ENCODE measurements at places on chromosomes 2 and 18.

DNA sequence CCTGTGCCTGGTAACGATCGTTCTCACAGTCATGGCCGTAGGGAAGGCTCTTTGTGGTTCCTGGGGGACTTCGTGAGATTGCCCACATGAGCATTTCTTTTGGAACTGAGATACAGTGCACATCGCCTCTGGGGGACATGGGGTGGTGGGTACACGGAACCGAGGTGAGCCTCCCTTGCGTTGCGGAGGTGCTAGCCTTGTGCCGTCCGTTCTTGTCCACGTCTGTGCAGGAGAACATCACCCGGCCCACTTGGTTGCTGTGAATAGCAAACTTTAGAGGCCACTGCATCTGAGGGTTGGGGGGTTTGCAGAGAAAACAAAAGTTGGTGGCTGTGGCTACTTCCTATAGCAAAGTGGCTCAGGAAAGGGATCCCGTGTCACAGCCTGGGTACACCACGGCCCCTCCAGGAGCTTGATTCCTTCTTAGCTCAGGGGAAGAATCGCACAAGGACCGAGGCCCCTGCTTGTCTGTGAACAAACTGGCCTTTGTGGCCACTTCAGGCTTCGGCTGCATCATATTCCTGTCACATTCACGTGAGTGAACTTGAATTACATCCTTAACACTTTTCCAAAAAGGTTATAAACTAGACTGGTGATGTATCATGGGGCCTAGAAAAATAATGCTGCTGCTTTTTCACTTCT is 72.6 kb downstream of the LRRFIP1 start:
- DNase-seq: no peak

DNA sequence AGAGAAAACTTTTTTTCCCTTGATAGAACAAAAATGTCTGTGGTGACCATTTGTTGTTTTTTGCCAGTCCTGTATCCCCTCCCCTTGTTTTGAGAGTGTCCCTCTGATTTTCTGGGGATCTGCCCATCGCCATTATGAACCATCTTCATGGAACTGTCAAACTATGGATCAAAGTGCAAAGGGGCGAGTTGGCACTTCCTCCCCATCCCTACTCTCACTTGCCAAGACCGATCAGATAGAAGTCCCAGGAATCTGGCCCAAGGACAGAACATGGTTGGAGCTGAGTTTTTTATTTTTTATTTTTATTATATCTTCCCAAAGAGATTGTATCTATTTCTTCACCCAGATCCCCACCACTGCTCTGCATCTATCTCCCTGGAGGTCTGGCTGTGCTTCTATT is 221.4 kb downstream of the IKZF2 start:
- DNase-seq: no peak

DNA sequence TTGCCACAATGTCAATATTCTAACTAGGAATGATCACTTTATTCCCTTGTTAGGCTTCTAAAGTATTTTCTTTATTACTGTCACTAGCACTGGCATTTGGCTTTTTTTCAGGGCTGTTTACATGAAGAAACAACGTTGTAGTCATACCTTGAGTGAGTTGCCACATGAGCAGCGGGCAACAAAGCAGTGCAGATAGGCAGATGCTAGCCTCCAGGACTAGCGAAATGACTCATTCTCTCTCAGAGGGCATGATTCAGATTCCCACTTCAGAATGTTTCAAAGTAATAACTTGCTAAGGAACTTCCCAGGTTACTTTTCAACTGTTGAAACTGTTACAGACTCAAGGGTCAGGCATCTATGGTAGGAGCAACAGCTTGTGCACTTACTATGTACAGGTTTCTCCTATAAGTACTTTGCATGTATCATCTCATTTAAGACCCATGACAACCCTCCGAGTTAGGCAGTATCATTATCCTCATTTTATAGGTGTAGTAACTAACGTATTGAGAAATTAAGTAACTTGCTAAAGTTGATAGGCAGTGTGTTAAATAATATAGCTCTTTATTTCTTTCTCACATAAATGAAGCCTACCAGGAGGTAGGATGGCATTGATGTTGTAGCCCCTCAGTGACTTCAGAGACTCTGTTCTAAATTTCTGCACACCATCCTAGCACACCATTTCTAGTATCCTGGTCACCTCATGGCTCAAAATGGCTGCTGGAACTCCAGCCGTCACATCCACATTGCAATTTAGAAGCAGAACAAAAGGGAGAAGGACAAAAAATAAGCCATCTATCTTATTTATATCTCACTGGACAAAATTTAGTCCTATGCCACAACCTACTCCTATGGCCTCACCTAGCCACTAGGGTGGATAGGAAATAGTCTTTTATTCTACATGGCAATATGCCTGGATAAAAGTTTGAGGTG is 83.3 kb downstream of the ICOS start:
- no peak for DNase-seq

GRCh38 chr2:199707593-199708185 is 143.3 kb downstream of the FTCDNL1 start:
- no peak for DNase-seq

GRCh38 chr2:126658319-126658904 is 2.5 kb downstream of the GYPC start:
- peak; percentile 21 for DNase-seq

GRCh38 chr2:205270689-205271088 is 411.6 kb upstream of the NRP2 start:
- DNase-seq: no peak

DNA sequence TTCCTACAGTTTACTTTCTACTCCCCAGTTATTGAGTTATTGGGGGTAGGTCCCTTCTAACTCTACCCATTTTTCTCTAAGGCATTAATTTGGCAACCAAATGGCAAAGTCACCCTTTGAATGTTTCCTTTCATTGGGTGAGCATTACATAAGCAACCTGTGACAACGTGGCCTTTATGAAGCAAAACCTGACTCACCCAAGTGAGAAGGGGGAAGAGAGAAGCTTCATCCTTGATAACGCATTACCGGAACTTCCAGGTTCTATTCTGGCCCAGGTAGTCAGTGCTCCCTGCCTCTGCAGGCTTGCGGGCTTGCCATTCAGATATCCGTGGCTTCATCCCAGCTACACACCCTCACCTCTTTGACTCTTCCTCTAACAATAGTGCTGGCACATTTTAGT is 39.1 kb upstream of the FAM124B start:
- DNase-seq: no peak

DNA sequence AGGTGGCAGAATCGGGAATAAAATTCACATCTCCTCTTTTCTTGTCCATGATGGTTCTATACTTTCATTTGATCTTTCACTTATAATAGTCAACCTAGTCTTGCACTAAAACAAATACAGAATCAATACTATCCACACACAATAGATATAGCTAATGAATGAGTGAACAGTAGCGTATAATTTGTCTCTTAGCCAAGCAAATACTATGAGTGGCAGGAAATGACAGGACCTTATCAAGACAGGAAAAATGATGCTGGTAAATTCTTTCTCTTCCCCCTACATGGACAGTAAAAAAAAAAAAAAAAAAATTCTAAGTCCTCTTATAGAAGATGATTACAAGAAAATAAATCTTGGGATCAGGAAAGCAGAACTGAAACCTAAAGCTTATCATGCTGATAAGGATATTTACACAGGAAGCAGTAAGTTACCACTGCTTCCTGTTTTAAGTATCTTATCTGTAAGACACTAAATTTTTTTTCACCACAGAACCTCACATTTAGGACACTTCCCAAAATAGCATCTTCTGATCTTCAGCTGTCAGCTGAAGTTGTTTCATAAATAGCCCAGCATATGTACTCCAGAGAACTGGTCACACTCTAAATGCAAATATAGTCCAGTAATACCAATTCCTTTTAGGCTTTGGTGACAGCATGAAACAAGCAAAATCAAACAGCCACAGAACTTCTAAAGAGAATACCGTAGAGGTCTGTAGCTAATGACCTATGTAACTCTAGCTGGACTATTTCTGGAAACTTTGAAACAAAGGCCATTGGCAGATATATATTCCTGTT is 27.0 kb downstream of the IRS1 start:
- no peak for DNase-seq

DNA sequence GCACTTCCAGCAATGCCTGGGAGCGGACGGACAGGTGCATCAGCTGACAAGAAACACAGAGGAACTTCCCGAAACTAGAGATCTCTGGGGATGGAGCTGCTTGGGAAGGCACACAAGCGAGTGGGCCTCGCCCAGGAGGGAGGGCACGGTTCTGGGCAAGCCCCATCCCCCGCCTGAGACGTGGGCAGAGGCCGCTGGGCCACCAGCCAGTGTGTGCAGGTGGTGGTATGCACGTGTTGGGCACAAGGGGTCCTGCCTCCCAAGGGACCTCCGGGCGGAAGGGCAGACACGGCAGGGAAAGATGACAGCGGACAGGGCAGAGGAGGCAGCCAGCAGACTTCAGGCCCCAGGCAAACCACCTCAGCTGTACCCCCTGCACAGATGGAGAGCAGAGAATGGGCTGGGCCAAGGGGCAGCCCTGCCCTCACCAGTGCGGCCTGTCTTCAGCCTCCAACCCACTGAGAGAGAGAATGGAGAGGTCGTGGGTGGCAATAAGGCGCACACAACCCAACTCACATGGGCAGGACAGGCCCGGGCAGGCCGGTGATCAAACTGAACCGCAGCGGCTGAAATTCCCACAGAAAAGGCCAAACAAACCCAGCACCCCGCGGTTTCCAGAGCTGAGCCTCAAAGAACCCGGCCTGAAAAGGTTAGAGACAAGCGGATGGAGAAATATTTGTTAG is 51.2 kb downstream of the HDAC4 start:
- DNase-seq: no peak

DNA sequence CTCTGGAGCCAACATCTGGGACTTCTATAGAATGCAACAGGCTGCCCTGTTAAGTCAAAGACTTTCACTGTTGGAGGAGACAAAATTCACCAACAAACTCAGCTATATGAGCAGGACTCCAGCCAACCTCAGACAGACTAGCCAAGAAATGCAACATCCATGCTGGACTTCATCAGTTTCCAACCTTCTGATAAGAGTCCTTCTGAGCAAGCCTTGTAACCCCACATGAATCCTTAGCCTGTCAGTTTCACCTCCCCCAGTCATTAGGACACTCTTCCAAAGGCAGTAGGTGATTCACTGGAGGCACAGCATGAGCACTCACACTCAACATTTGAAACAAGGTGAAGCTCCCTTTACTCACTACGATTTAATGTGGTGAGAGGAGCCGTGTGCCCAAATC is 5.8 kb downstream of the TBC1D8 start:
- no peak for DNase-seq

- DNase-seq: no peak
Measured at GRCh38 chr2:182868054-182868796, 1.8 kb upstream of the FRZB start.

DNA sequence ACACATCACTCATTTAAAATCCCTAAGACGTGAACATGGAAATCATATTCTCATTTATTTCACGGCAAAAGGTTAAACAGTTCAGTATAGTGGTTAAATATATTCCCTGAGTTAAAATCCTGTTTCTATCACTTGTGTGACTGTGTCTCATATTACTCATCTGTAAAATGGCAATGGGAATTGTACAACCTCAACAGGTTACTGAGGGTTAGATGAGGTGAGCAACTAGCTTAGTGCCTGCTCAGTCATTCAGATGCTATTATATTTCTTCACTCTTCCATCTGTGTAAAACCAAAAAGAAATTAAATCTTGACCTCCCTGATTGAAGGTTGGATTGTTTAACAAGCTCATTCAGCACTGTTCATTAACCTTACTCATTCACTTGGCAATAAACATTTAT is 212.4 kb upstream of the STK17B start:
- DNase-seq: no peak

DNA sequence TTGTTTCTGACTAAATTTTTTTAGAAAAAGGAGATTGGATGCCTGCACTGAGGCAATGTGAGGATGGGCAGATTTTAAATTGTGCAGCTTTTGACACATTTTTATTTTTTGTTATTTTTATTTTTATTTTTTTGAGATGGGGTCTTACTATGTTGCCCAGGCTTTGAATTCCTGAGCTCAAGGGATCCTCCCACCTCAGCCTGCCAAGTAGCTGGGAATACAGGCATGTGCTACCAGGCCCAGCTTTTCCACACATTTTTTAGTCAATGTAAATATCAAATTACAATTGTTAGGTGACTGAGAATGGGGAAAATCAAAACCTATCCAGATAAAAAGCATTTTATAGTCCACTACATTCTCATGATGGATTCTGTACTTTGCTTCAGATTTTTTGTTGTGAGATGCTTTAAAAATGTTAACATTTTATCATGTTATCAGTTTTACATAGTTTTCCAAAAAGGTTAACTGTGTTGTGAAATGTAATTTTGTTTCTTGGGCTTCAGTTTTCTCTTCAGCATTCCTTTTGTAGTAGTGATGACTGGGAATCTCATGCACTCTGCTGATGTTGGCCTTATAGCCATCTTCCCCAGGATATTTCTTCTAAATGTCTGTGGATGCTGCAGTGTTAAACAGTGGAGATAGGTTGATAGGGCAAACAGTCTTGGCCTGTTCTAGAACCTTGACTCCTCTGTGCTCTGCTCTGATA is 41.4 kb downstream of the PKP4 start:
- DNase-seq: no peak

- no peak for DNase-seq
Measured at GRCh38 chr2:213175673-213176247, 24.3 kb upstream of the IKZF2 start.

DNA sequence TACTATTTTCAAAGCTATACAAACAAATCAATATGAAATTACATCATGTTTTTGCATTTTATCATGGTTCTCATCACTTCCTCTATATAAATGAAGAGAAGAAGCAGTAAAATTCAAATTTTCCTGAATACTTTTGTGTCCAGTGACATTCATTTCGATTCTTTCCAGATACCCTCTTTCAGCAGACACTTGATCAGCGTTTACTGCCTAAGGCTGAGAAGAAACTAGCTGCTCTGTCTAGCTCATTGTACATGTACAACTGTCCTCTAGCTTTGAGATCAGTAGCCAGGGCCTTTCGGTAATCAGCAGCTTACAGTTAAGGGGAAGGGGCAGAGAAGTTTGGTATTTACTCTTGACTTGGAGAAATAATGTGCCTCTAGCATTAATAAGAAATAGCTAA is 4.8 kb downstream of the VRK2 start:
- no peak for DNase-seq

DNA sequence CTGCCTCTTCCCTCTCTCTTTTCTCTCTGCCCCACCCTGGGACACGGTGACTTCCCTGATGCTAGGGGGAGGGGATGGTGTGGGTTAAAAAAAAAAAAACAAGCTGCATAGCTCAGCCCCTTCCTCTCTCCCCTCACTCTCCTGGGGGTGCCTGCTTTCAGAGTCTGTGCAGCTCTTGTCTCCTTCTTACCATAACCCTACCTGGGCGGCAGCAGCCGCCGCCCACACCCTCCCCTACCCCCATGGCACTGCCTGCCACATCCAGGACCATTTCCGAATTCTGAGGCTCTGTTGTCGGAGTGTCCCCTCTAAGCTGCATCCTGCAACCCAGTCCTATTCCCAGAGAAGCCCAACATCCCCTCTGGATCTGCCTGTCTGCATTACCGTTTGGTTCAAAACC is 16.0 kb downstream of the TTC32 start:
- DNase-seq: no peak

GRCh38 chr2:173720306-173720705 is 244.9 kb downstream of the SP3 start:
- no peak for DNase-seq

DNA sequence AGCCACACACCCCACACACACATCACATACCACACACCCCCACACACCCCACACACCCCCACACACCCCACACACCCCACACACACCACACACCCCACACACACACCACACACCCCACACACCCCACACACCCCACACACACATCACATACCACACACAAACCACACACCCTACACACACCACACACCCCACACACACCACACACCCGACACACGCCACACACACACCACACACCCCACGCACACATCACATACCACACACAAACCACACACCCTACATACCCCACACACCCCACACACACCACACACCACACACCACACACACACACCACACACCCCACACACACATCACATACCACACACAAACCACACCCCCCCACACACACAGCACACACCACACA is 22.4 kb downstream of the TWIST2 start:
- no peak for DNase-seq

All from DND-41 (cell line).